ENCODE measurements at places on chromosomes 5 and 9.

- ATAC-seq: no peak
Measured at GRCh38 chr5:58117542-58117941, 342.3 kb downstream of the PLK2 start.

- no peak for ATAC-seq
Measured at GRCh38 chr9:29160763-29161353, 1587.6 kb upstream of the C9orf72 start.

- ATAC-seq: peak; percentile 32
Measured at GRCh38 chr9:136886610-136887597, 588 bp downstream of the TRAF2 start.

- no peak for ATAC-seq
Measured at GRCh38 chr5:75185763-75186162, 50.9 kb downstream of the ANKRD31 start.

DNA sequence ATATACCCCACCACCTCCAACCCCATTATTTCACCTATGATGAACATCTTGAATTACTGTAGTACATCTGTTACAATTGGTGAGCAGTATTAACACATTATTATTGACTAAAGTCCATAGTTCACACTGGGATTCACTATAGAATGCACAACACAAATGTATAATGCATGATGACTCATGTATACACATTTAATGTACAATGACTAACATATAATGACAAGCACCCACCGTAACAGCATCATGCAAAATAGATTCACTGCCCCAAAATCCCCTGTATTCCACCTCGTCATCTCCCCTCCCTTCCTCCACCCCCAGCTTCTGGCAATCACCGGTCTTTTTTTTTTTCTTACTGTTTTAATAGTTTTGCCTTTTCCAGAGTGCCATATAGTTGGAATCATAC lies 47.1 kb upstream of the NEK6 start:
- ATAC-seq: peak; percentile 83

GRCh38 chr9:93094658-93095204 lies 1.3 kb upstream of the CARD19 start:
- ATAC-seq: peak; percentile 17

DNA sequence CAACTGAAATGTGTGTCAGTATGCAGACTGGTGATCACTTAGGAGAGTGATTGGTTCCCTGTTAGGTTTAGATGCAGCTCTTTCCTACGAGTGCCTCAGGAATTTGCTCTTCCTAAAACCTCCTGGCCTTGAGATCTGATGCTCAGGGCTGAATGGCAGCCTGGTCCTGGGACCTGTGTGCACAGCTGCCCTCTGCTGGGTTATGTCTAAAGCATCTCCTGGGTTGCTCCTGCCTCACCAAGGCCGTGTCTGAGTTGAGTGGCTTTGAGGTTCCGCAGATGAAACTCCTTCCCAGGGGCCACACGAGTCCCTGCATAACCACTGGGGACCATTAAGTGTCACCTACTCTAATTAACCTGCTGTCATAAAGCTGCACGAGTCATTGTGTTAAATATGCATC lies 59.5 kb downstream of the MVB12B start:
- no peak for ATAC-seq

- ATAC-seq: peak; percentile 89
Measured at GRCh38 chr9:116450378-116451139, 236.5 kb upstream of the TRIM32 start.

DNA sequence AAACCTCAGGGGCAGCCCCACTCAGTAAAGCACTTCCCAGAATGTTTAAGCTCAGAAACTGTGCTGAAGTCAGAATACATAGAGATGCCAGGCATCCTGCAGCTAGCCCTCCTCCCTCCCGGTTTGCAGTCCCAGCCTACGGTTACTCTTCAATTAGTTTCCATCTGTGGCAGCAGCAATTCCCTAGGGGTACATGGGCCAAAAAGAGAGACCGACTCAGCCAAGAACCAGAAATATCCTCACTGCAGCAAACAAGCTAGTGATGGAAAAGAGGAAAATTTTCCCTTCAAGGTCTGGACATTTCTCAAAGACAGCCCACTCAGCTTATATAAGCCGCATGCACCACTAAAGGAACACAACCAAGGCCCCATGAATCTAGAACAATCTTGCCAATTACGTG lies 89.1 kb upstream of the PPP2R2B start:
- ATAC-seq: no peak

- ATAC-seq: no peak
Measured at GRCh38 chr5:8446179-8446578, 577.2 kb downstream of the MTRR start.

All from stimulated activated memory B cell treated with anti-CD40 and anti-IgM and Interleukin-4, amounts not matched to agents 10 μg/mL and 1 μg/mL and 100 μg/mL, for 72 hours (primary cell).